ENCODE measurements at places on chromosomes 5 and 9. TPM values are rescaled to one million over a fixed set of nuclear protein-coding genes. Genes with fewer than 3 reads are reported as not detected.

ANKRD18A gene
- total RNA-seq: not detected

SLC4A9 gene
- total RNA-seq: not detected

DNA sequence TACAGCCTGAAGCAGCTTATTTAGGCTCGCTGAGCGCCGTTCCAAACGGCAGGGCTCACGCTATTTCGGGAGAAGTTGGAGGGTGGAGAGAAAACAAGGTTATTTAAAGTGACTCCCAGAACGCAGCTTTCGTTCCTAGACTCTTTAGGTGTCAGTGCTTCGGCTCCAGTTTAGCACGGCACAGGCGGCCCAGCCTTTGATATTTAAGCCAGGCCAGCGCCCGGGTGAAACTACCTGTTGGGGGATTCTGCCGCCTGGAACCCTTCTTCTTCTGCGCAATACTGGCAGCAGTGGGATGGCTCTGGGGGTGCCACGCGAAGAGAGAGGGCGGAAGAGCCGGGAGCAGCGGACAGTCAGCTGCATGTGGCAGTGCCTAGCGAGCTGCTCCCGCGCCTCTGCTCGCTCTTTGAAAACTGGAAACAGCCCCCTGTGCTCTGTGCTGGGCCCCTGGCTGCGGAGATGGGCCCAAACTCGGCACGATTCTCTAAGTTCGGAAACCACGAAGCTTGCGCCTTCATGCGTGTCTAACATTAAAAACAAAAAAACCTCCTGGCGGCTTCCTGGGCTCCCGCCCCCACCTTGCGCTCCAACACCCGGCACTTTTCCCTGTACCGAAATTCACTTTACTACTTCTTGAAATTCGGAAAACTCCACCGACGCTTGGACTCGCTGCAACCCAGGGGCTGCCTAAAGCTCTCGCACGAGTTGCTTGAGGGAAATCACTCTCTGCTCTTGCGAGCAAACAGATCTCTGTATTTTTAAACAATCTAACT, 34.6 kb upstream of the NFIB start:
- DNase-seq: no peak

GRCh38 chr5:94976853-94977252, 308.0 kb downstream of the MCTP1 start:
- DNase-seq: no peak

GRCh38 chr9:121983736-121984135, 109.4 kb downstream of the TTLL11 start:
- DNase-seq: no peak

- no peak for DNase-seq
These were observed 752.1 kb downstream of the DTWD2 start for GRCh38 chr5:118236108-118236849.

All from osteoblast (primary cell).